Thoracic aorta (tissue), 2 donors: ENCODE measurements at places on chromosomes 2 and 18.

DNA sequence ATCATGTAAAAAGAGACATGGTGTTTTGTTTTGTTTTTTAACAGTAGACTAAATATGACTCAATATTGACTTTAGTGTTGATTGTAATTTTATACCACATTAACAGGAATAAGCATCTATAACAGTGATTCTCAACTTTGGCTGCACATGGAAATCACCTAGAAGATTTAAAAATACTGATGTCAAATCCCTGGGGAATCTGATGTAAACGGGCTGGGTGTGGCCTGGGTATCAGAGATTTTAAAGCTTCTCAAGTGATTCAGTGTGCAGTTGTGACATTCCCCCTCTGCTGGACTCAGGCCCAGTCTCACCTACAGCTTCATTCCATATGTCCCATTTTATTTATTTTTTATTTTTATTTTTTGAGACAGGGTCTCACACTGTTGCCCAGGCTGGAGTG, 82.8 kb upstream of the ATP8B1 start:
- DNase-seq, result no peak

DNA sequence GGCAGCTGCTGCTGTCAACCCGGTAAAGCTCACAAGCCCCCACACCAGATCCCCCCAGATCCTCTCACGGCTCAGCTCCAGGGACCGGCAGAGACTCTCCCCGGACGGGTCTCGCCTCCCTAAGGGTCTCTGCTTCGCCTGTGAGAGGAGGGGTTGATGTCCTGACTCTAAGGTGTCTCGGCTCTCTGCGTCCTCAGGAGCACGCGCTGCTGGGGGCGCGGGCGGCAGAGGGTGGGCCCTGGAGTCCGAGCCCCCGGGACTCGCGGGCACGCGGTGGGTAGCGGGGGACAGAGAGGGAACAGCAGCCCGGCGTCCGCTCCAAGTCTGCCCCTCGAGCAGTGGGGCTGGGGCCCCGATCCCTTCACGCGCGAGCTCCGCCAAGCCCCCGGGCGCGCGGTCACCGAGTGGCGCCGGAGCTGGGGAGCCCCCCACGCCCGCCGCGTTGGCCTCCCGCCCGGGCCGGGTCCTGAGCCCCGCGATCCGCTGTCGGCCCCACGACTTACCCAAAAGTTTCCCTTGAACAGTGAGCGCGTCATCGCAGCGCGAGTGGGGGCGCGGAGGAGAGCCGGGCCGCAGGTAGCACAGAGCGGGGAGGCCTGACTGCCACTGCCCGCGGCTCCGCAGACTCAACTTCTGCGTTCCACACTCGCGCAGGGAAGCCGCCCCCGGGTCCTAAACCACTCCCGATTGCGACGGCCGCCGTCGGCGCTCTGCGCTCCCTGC, at the start of gene PSTPIP2:
TSS of gene PSTPIP2 (minus strand) at position 608 of the 723 bp plus-strand sequence. CDS start at position 536, 72 bp downstream.
- no peak for DNase-seq

GRCh38 chr2:239979243-239980023, 45.7 kb downstream of the NDUFA10 start:
- DNase-seq, result no peak

DNA sequence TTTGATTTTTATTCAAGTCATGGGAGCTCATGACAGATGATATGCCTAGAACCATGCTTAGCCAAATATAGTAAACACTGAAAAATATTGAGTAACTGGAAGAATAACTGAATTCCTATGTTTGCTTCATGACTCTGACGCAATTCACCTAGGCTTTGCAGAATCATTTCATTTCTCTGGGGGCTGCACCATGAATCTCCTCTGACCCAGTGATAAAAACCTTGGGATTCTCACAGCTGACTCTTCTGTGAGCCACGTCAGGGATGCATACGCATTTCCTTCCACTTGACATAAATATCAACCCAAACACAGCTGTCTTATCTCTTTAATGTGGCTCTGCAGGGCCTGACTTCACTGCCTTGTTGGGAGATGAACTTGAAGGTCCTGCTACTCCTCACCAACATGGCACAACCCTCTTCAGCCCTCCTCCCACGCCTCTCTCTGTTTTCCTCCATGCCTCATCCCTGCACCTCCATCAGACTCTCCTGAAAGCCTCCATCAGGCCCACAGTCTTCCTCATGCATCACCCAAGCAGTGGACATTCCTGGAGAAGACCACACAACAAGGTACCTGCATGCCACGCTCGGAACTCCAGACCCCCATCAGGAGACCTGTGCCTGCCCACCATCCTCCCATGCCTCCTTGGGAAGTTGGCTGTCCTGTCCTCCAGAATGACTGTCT, 29.8 kb downstream of the COL6A3 start:
- DNase-seq, result no peak

DNA sequence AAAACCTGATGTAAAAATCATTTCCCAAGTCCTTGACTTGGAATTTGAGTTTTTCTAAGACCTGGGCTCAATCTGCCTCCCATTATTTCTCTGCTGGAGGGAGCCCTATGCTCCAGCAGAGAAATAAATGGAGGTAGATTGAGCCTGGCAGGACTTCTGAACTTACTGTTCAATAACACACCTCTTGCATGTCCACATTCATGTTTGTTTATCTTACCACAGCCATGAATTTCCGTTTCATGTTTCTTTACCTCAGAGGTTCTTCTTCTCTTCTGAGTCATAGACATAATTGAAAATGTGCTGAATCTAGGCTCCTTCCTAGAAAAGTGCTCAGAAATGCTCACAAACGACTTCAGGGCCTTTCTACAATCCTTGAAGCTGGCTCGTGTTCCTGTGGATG, 170.8 kb downstream of the PMAIP1 start:
- no peak for DNase-seq

DNA sequence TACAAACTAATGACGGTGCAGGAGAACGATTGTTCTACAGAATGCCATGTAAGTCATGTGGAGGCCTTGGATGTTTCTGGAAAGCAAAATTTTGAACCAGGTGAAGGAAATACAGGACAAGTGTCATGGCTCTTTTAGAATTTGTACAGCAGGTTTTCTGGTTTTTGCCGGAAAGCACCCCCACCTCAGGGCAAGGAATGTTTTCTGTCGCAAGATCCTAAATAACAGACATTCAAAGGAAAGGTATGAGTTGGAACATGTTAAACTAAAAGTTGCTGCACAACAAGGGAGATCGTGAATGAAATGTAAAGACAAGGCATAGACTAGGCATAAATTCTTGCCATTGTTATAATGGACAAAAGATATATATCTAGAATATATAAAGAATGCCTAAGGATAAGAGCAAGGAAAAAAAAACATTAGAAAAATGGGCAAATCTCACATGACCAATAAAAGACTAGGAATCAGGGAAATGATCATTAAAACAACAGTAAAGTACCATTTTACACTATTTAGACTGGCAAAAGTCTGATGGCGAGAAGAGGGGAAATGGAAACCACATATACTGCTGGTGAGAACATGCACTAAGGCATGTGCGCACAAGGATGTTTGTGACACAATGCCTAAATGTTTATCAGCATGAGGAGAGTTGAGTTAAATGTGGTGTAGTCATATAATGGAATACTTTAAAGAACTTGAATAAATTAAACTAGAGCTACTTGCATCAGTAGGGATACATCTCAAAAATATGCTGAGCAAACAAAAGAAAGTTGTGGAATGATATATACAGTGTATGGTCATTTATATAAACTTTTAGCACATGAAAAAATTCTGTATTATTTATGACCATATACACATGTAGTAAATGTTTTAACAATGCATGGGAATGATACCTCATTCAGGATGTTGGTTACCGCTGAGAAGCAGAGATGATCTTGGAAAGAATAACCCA, 127.0 kb downstream of the EML6 start:
- no peak for DNase-seq
